Endodermal cell (in vitro differentiated cells): ENCODE measurements at places on chromosomes 13 and 19. TPM values are rescaled to one million over a fixed set of nuclear protein-coding genes. Genes with fewer than 3 reads are reported as not detected.
A peak's percentile ranks its signal among the peaks of the same experiment; 100 is the strongest.

DNA sequence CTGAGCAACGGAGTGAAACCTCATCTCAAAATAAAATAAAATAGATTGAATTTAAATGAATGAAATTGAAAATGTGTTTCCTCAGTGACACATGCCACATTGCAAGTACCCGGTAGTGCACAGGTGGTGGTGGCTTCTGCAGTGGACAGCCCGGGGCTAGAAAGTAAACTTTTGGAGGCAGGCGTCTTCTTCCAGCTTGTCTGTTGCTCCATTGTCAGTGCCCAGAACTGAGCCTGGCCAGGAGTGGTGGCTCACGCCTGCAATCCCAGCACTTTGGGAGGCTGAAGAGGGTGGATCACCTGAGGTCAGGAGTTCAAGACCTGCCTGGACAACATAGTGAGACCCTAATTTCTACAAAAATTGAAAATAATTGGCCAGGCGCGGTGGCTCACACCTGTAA lies 5.7 kb downstream of the MYH14 start:
- H3K27me3 ChIP-seq: peaks cover 9% of the 10 kb centered on the region
- no peak overlapping the region for H3K4me3 ChIP-seq
- no peak for DNase-seq
- no peak overlapping the region for H3K27ac ChIP-seq
- no peaks in the 10 kb centered on the region for H3K36me3 ChIP-seq

DNA sequence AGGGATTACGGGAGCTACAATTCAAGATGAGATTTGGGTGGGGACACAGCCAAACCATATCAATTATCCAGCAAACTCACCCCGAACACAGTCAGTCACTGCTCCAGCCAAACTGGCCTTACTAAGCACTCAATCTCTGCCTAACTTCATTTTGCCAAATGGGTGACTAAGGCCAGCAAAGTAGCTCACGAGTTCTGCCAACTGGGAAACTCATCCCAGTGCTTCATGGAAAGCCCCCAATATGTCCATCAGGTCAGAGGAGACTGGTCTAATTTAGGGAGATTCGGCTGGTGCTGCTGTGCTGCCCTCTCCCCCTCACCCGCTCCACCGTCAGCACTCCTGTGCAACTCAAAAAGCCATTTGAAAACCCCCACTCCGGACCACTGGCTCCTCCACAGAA lies 324.0 kb downstream of the FOXO1 start:
- H3K27me3 ChIP-seq: no peaks in the 10 kb centered on the region
- H3K27ac ChIP-seq: no peak overlapping the region
- no peak overlapping the region for H3K4me3 ChIP-seq
- no peaks in the 10 kb centered on the region for H3K36me3 ChIP-seq
- no peak for DNase-seq

DNA sequence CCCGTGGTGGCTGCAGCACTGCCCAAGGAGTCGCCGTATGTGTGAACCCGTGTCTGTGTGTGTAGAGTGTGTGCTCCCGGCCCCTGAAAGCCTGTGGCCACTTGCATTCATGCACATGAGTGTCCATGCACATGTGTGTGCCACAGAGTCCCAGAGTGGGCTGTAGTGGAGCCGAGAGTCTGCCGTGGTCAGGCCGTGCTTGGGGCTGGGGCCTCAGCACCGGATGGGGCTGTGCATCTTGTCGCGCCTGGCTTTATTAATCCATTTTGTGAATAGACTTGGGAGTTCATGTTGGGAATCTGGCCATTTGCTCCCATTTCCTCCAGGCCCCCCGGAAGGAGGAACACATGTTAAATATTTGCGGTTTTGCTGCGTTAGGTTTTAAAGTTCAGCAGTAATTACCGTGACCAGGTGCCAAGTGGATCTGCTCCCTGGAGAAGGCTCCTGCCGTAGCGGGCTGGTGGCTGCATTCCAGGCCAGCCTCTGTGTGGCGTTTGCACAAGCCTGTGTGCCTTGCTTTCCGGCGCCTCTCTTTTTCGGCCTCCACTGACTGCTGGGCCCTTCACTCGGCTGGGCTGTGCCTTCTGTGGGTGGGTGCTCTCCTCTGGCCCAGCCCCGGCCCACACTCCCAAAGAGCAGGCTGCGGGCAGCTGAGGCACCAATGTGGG lies 69.2 kb upstream of the KCTD15 start:
- no peaks in the 10 kb centered on the region for H3K27me3 ChIP-seq
- H3K36me3 ChIP-seq: no peaks in the 10 kb centered on the region
- H3K27ac ChIP-seq: no peak overlapping the region
- no peaks in the 10 kb centered on the region for H3K4me1 ChIP-seq
- no peak for DNase-seq
- H3K4me3 ChIP-seq: no peak overlapping the region

DNA sequence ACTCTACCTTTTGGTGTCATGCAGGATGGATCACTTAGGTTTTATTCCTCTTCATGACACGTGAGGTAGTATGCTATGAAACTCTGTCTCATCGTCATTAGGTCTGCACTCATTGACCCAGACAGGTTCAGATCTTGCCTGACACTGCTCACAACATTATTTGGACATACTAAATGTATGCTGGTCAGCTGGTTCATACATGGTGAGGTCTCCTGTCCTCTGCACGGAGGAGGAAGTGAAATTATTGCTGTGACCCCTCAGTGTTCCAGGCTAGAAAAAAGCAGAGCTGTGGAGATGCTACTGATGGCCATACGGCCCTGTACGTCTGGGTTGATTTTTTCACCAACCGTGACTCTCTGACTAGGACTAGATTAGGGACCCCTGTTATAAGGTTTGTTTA lies 35.8 kb downstream of the LATS2 start:
- no peak overlapping the region for H3K27ac ChIP-seq
- no peak overlapping the region for H3K4me3 ChIP-seq

DNA sequence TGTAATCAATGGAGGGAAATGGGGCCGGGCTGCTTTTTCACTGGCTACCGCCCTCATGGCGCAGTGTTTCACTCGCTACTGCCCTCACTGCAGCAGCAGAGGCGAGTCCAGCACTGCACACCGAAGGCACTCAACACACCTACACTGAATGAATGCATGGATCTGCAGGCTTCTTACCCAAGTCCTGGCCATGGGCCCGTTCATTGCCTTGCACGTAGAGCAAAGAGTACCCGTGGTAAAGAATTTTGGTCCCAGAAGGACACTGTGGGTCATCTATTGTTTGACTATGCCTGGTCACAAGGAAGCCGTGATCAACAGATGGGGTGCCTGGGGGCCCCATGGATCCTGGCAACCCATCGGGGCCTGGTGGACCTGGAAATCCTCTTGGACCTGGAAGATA lies 144.9 kb downstream of the COL4A1 start:
- peak; percentile 34 for DNase-seq
- H3K4me1 ChIP-seq: no peaks in the 10 kb centered on the region
- H3K27ac ChIP-seq: no peak overlapping the region
- no peak overlapping the region for H3K4me3 ChIP-seq
- no peaks in the 10 kb centered on the region for H3K27me3 ChIP-seq

DNA sequence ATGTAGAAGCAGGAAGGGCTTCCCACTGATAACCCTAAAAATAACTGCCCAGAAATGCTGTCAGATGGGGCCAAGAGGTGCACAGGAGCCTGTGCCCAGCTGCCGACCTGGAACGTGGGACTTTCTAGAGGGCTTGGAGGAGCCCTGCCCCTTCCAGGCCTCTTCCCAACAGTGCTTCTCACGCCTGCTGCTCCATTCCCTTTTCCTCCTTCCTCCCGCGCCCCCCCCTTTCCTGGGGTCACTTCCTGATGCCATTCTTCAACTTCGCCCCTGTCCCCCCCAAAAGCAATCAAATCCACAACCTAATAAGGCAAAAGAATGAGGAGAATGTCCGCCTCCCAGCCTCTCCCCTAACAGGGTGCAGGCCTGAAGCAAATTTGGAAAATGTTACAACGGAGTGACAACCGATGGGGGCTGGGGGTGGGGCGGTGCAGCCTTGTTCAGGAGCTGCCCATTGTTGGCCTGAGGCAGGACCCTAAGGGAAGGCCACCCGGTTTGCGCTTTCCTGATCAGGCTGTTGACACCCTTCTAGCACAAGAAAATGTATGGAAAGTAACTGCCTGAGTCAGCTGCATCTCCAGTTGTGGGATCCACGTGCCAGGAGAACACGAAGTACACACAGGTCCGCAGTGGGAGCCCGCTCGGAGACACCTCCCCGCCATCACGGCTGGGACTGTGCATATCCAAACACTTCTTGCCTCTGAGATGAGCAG lies 18.7 kb downstream of the ACTN4 start:
- peak overlapping the region; percentile 51 for H3K4me3 ChIP-seq
- DNase-seq: peak; percentile 94
- no peaks in the 10 kb centered on the region for H3K27me3 ChIP-seq
- peaks cover 55% of the 10 kb centered on the region for H3K4me1 ChIP-seq
- peak overlapping the region; percentile 86 for H3K27ac ChIP-seq
- peaks cover 19% of the 10 kb centered on the region for H3K36me3 ChIP-seq

DNA sequence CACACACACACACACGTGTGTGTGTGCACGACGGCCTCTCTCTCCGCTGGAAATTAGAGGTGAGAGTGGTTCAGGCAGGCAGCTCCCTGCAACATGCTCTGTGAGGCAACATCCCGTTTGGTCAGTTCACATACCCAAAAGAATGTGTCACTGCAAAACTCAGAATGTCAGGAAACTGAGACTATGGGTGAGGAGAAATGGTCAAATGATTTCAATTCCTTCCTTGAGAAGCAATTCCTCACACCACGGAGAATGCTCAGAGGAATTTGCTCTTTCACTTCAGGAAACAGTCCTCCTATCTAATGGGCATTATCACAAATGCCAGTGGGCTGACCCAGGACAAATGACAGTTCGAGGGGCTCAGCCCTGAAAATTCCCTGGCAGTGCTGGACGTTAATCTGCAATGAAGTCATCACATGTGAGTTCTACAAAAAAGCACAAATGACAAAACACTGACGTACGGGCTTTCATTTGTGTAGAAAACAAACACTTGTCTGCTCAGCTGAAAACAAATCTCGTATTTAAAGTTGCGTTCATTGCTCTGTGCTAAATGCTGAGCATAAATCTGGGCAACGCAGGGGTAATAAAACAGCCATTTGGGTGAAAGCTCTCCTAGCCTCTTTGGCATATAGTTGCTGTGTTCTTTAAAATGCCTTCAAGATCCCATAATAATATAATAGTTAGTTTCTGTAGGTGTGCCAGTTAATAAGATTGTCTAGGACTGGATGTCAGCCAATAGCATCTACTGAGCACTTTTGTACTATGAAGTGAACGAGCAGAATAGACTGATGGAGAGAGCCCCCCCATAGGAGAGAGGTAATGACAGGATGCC lies 18.6 kb upstream of the LATS2 start:
- H3K4me1 ChIP-seq: peaks cover 3% of the 10 kb centered on the region
- no peak overlapping the region for H3K4me3 ChIP-seq
- no peak overlapping the region for H3K27ac ChIP-seq

DNA sequence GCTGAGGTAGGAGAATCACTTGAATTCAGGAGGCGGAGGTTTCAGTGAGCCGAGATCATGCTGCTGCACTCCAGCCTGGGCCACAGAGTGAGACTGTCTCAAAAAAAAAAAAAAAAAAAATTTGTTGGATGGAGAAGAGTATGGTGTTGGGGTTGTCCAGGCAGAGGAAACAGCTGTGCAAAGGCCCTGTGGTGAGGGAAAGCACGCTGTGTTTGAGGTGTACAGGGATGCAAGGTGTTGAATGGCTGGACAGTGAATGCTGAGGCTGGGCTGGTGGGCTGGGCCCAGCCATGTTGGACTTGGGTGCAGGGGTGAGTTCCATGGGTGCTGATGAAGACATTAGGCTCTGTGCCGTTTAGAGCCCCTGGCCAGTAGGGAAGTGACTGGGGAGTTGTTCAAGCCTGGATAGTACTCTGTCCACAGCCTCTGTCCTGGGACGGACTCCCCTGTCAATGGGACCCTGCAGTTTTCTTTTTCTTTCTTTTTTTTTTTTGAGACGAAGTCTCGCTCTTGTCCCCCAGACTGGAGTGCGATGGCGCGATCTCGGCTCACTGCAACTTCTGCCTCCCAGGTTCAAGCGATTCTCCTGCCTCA lies 18.6 kb downstream of the PRR12 start:
- no peaks in the 10 kb centered on the region for H3K27me3 ChIP-seq
- H3K4me1 ChIP-seq: no peaks in the 10 kb centered on the region
- H3K4me3 ChIP-seq: no peak overlapping the region
- H3K36me3 ChIP-seq: peaks cover 70% of the 10 kb centered on the region
- no peak overlapping the region for H3K27ac ChIP-seq

- no peaks in the 10 kb centered on the region for H3K36me3 ChIP-seq
- no peak for DNase-seq
- H3K27ac ChIP-seq: no peak overlapping the region
- H3K27me3 ChIP-seq: no peaks in the 10 kb centered on the region
These were observed 71.9 kb downstream of the TRPC4 start for GRCh38 chr13:37797631-37798030.

DNA sequence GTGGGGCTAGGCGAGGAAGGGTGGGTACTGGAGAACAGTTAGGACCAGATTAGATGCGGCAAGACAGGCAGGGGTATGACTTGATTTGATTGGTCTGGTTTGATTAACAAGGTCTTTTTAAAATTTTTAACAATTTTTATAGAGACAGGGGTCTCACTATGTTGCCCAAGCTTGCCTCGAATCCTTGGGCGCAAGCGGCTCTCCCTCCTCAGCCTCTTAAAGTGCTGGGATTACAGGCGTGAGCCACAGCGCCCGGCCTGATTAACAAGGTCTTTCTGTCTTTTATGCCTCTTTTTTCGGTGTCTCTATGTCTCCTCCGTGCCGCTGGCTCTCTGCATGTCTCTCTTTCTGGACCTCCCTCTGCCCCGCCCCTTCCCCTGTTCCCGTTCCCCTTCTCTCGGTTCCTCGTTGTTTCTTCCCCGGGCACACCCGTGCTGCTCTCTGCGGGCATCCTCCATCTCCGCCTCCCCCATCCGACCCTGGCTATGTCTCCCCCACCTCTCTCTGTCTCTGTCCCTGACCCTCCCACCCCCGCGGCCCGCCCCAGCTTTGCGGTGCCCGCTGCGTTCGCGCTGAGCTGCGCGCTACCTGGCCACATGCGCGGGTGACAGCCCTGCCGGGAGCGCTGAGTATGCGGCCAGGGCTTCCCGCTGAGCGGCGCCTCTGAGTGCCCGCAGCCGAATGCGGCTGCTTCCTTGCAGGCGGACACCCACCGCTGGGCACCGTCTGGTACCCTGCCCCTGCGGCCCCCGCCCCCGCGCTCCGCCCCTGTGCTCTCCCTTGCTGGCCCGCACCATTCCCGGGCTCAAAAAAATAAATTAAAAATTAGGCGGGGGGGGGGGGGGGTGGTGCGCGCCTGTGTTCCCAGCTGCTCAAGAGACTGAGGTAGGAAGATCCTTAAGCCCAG lies 8.1 kb upstream of the SDHAF1 start:
- H3K4me3 ChIP-seq: peak overlapping the region; percentile 56
- H3K27me3 ChIP-seq: peaks cover 33% of the 10 kb centered on the region
- no peak overlapping the region for H3K27ac ChIP-seq
- H3K36me3 ChIP-seq: no peaks in the 10 kb centered on the region
- DNase-seq: peak; percentile 87

The ZNF558 gene
- 8.1 to 9.3 TPM (median 8.9 TPM) in 3 replicates for total RNA-seq

The PSG2 gene
- not detected in 3 replicates for total RNA-seq

The C1QTNF9B gene
- total RNA-seq: not detected in 2 replicates

The COX7A1 gene
- total RNA-seq: 1.6 and 2.4 TPM in 2 replicates

The PTGIR gene
- total RNA-seq: not detected in 2 replicates

The CD37 gene
- total RNA-seq: not detected in 2 replicates

The CYP4F2 gene
- total RNA-seq: not detected in 3 replicates

The SHC2 gene
- 74.3 and 93.0 TPM in 2 replicates for total RNA-seq
